Stimulated activated CD4-positive, alpha-beta T cell treated with anti-CD3 and anti-CD28 coated beads, Interleukin-1b, Interleukin-23, amount 100 ng/mL, for 1 hour (primary cell): ENCODE measurements at places on chromosomes 7 and 10.

DNA sequence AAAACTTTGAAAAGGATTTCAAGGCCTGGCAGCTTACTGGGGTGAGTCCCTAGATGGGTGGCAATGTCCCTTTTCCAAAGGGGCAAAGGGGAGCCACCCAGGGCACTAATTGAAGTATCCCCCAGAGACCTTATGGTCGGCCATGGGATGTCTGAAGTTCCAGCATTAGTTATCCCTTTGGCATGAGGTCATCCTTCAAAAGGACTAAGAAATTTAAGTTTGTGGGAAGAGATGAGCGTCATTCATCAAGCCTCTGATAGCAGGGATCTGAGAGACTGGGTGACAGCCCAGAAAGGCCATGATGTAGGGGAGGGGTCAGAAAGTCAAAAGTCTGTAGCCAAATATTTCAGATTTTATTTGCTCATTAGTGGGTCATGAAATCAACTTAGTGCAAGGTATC, 195.3 kb downstream of the ZNF438 start:
- DNase-seq, result no peak

- DNase-seq, result no peak
These were observed 45.6 kb upstream of the C1GALT1 start for GRCh38 chr7:7136466-7137381.

GRCh38 chr7:5635006-5635405, 146.5 kb downstream of the RNF216 start:
- no peak for DNase-seq

DNA sequence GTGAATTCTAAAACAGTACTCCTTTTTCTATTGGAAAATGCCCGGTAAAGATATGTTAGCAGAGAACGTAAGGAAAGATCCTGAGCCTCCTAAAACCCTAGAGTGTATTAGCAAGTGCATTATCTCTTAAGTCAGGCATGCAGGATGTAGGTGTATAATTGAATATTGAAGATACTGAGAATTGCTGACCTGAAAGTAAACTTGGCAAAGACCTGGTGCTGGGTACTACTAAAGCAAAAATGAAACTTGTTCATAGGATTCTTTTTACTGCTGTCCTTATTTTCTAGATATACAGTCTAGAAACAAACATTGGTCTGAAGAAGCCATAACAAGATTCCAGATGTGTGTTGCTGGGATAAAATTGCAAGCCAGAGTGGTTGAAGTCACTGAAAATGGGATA, 18.8 kb upstream of the VWA2 start:
- DNase-seq, result no peak

GRCh38 chr10:101993651-101994200, 62.2 kb downstream of the ARMH3 start:
- no peak for DNase-seq

GRCh38 chr7:111873963-111874690, 311.8 kb upstream of the IMMP2L start:
- DNase-seq, result no peak

DNA sequence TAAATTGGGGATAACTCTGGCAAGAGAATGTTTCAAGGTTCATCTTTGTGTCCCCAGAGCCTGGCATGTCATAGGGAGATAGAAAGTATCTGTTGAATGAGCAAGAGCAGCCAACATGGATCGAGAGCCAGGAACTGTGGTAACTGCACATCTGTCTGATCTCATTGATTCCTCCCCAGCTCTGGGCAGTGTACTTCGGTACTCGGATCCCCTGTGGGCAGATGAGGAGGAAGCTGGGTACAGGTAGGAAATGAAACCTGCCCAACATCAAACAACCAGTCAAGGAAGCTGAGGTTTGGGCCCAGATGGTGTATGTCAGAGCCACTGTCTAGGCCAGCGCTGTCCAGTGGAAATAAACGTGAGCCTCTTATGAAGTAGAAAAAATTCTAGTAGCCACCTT, 76.4 kb downstream of the GRK5 start:
- no peak for DNase-seq

DNA sequence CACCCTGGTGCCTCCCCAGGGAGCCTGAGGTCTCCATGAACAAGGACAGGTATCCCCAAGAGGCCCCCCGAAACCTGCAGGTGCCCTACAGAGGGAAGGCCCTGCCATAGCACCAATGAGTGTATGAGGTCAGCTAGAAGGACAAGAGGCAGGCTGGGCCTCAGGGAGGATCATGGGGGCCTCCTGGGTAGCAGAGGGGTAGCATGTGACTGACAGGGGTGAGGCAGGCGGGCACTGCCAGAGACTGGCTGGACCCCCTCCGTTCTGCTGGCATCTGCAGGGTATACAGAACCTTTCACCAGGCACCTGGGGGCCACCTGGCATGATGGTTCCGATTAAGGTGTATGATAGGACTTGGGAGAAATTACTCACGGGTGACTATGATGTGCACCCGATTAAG, 79.2 kb upstream of the KCTD7 start:
- no peak for DNase-seq

DNA sequence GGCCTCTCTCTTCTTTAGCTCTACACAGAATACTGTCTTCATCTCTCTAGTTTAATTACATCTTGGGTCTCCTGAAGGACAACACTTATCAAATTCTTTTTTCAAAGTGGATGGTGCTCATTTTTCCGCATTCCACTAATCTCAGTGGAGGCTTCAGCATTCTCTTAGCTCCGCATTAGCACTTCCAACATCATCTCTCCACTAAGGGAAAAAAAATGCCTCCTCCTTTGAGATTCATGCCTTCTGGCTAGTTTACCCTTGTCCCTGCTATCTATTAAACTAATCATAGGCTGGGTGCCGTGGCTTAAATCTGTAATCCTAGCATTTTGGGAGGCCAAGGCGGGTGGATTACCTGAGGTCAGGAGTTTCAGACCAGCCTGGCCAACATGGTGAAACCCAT, 9.2 kb downstream of the PPP3CB start:
- DNase-seq, result no peak

DNA sequence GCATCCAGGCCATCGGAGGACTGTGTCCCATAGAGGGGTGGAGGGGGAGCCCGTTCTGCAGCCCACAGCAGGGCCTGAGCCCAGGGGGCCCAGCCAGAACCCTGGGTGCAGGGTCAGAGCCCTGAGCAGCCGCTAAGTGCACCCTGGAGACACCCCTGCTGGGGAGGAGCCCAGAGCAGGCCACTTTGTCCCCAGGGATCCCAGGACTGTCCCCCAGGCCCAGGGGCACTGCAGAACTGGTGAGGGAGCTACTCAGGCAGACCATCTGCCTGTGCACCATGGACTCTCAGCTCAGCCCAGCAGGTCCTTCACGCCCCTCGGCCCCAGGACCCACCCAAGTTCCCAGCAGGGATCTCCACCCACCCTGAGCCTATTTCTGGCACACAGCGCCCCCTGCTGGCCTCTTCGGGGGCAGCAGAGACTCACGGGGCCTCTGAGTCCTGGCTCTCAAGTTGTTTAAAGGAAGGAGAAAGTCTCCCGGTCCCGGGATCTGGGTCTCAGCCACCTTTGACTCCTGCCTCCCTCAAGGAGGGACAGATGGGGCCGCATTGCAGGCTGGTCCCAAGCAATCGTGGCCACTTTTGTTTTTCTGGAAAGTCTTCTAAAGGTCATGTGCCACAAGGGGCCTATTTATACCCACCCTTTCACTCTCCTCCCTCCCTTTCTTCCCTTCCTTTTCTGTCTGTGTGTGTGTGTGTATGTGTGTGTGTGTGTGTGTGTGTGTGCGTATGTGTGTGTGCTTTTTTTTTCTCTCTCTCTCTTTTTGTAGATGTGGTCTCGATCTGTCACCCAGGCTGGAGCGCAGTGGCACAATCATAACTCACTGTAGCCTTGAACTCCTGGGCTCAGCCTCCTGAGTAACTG, 90.3 kb downstream of the MYL10 start:
- DNase-seq, result peak; percentile 44

GRCh38 chr10:104447331-104447730, 93.7 kb downstream of the CFAP58 start:
- DNase-seq, result no peak

- no peak for DNase-seq
These were observed 255.7 kb downstream of the TNS3 start for GRCh38 chr7:47326220-47326619.

DNA sequence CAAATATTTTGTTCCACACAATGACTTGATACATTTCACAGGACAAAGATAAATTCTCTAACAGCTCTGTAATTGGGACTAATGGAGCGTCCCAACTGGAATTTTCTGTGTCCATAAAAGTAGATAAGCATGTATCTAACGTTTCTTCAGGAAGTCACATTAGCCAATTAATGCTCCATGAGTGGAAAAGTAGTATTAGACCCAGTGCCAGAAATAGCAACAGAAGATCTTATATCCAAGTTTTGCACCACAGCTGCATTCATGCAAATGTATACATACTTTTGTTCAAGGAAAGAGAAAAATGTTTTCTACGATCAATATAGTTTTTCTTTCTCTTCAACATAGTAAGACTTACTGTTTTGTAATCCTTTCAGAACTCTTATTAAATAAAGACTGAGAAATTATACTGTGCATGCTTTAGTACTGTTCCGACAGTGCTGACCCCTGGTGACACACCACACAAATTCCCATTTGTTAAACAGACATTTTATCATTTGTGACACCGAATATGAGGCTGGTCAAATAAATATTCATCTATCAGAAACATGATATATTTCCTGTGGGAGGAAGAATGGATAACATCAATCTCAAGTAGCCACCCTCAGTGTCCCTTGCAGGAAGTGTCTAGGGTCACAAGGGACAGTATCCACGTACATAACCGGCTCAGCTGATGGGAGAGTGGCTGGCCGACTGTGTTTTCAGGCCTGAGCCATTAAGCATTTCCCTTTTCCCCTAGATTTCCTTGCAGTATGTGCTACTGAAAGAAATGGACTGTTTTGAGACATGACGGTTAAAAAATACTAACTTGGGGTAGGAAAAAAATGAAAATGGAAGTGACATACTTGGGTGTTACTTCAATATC, 102.1 kb upstream of the RSU1 start:
- DNase-seq, result no peak

DNA sequence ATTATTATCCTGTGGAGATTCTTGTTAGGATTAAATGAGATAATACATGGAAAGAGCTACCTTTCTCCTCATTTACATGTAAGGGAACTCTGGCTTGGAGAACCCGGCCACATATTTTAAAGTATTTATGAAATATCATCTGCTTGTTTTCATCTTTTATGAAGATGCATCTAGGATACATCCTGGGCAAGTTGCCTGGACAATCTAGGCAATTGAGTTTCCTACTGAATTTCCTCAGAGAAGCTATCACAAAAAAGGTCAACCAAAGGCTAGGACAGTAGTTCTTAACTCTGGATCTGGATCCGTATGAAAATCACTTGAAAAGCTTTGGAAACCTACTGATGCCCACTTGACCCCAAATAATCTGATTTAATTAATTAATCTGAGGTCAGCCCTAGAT, 140.7 kb downstream of the MTPAP start:
- DNase-seq, result no peak

- no peak for DNase-seq
These were observed 13.8 kb downstream of the DAGLB start for GRCh38 chr7:6433784-6434615.

DNA sequence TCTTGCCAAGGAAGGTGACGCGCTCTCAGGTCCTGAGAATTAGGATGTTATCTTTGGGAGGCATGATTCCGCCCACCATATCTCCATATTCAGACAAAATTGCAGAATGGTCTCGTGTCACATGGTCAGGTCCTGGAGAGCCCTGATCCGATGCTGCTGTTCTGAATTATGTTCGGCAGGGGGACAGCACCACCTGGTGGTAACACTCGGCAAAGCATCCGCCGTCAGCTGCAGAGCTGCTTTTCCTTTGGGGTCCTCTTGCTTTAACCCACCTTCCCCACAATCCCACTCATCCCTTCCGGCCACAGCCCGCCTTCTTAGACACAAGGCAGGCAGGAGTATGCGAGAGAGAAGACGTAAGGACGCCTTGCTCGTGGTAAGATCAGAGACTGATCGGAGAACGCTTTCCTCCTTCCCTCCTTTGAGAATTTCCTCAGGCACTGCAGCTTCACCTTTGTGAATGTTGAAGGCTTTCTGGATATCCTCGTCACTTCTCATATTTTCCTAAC, 327.8 kb upstream of the C7orf33 start:
- DNase-seq, result peak; percentile 14

- no peak for DNase-seq
These were observed 145.7 kb downstream of the EGFR start for GRCh38 chr7:55164527-55164926.

DNA sequence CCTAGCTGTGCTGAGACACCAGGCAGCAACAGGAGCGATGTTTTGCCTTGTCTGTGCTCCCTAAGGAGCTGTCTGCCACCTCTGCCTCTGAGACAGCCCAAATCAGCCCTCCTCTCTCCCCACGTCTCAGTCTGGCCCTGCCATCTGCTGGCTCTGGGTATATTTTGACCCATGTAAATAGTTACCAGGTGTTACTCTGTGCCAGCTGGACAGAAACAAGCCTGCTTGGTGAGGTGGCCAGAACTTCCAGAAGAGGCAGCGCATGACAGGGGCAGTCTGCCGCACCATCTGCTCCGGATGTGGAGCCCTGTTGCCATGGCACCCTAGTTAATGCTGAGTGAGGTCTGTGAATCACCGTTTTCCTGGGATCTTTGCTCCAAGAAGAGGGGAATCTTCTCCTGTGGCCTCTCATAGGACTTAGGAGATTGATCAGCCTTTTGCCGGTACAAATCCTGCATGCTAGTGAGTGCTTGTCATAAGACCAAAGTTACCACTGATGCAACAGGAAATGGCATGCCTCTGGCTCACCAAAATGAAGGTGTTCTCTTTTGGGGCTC, 31.8 kb downstream of the GSTO2 start:
- no peak for DNase-seq

DNA sequence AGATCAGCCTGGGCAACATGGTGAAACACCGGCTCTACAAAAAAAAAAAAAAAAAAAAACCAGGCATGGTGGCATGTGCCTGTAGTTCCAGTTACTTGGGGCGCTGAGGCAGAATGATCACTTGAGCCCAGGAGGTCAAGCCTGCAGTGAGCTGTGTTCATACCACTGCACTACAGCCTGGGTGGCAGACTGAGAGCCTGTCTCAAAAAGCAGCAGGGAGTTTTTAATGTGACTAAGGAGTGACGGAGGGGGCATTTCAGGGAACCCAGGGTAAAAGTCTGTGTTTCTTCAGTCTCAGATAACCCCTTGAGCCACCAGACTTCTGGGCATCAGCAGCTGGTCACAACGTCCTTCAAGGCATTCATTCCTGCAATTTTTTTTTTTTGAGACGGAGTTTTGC, 2.2 kb upstream of the C10orf95 start:
- no peak for DNase-seq

GRCh38 chr7:99677648-99678045, 2.1 kb downstream of the CYP3A5 start:
- no peak for DNase-seq

- DNase-seq, result no peak
These were observed 15.3 kb downstream of the GHRHR start for GRCh38 chr7:30979027-30979426.

GRCh38 chr10:64762861-64763260, 1241.7 kb downstream of the REEP3 start:
- no peak for DNase-seq

DNA sequence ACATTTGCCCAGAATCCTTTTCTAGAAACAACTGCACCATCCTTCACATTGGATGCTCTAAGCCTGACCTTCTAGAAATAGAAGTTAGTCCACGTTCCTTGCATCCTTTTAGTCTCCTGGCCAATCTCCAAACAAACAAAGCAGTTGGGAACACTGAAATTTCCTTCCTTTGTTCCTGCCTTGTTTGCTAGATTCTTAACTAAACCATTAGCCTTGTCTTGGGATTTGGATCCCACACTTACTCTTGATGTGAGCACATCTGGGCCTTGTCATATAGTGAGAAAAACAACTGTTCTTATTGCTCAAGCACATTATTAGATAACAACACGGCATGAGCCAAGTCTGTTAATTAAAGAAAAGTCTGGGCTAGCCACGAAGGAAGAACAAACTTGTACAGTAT, 319.3 kb upstream of the GHITM start:
- no peak for DNase-seq
